ENCODE measurements at places on chromosomes 5 and 9.

GRCh38 chr5:78699552-78700153, 51.1 kb upstream of the LHFPL2 start:
- no peak for DNase-seq

DNA sequence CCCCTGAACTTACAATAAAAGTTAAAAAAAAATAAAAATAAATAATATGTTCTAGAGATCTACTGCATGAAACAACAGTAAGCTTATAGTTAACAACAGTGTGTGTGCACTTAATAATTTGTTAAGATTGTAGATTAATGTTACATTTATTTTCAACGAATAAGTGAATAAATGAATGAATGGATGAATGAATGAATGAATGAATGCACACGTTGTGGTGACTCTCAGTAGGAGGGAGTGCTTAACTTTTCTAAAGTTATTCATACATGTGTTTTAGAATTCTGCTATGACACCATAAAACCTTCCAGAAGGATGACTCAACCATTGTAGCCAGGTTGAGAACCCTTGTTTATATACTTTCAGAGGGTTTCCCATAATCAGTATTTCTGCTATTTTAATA, 1269.4 kb upstream of the CDH6 start:
- no peak for DNase-seq

GRCh38 chr5:33010846-33011245, 299.7 kb downstream of the NPR3 start:
- DNase-seq: no peak

GRCh38 chr9:128457207-128457606, 1.4 kb downstream of the ODF2 start:
- DNase-seq: no peak

GRCh38 chr5:157972579-157972978, 113.6 kb upstream of the CLINT1 start:
- no peak for DNase-seq

GRCh38 chr5:83925955-83926337, 205.3 kb upstream of the HAPLN1 start:
- DNase-seq: no peak

DNA sequence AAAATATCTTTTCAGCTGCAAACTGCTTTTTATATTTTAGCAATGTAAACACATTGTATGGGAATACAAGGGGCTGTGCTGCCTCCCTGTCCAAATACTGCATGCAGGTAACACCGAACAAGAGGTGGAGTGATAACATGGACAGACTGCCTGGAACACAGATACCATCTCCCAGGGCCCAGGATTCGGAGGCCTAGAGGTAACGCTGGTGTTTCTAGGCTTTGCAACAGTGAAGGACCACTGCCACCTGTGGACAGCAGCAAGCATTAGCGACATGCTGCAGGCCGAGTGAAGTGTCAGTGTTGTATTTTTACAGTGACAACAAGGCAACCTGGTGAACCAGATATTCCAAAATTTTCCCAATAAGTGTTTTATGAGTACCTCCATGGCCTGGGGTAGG, 379.1 kb downstream of the DMRT2 start:
- DNase-seq: no peak

DNA sequence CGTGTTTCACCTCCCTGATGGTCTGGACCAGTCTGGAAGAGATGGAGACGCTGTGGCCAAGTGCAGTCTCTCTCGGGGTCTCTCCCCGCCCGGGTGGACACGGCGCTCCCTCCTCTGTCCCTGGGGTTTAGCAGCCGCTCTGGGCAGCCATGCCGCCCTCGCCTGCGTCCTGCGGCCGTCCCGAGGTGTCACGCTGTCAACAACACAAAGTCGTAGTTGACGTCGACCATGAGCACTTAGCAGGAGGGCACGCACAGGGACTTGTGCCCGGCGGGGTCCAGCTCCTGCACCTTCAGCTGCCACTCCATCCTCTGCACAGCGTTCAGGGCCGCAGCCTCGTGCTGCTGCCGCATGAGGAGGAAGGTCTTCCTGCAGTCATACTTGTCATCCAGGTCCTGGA, 368.9 kb downstream of the CDH9 start:
- no peak for DNase-seq

GRCh38 chr5:149666212-149666852, 63.8 kb upstream of the PPARGC1B start:
- DNase-seq: no peak

DNA sequence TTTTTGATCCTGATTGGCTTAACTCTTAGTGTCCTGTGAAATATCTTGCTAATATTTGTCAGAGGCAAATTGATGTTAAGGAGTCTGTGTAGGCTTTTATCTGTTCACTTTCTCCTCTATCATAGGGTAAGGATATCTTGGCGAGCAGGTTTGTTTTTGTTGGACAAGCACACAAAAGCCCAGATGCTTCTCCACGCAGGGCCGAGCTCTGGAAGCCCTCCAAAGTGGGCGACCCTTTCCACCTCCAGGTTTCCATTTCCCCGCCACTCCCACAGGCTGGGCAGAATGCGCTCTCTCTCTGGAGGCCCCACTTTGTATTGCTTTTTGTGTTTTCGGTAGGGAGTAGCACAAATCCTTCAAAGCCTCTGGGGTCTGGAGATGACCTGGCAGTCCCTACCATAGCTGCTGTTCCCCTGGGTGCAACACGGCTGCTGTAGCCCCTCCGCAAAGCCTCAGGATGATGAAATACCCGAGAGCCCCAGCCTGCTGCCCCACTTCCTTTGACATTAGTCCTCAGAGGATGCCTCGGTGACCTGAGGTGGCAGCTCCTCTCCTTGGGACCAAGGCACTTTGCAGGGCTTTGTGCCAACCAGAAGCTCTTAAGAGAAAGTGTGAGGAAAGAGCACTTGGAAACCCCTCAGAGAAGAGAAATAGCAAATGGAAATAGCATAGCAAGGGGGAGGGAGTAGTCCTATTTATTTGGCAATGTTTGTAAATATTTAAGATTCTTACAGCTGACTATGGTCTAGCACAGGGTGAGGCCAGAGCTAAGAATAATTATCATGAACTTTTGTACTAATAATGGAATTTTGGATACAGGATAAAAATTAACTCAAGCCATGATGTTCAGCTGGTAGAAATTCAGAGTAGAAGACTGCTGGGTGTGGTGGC, 122.8 kb downstream of the ARHGEF28 start:
- no peak for DNase-seq

DNA sequence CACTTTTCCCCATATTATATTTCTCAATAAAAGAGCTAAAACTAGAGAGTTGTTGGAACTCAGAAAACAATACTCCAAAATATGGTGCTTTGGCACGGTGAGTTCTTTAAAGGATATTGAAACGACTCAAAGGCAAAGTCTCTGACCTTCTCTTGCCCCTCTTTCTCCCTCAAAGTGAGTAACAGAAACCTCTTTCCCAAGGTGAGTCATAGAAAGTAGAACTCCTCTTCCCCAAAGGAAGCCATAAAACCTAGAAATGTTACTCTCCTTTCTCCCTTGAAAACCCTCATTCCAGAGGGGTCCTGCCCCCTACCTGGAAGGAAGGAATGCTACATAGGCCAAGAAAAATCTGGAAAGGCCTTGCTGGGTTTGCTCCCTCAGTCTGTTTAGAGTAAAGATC, 47.5 kb downstream of the RAPGEF6 start:
- DNase-seq: no peak

DNA sequence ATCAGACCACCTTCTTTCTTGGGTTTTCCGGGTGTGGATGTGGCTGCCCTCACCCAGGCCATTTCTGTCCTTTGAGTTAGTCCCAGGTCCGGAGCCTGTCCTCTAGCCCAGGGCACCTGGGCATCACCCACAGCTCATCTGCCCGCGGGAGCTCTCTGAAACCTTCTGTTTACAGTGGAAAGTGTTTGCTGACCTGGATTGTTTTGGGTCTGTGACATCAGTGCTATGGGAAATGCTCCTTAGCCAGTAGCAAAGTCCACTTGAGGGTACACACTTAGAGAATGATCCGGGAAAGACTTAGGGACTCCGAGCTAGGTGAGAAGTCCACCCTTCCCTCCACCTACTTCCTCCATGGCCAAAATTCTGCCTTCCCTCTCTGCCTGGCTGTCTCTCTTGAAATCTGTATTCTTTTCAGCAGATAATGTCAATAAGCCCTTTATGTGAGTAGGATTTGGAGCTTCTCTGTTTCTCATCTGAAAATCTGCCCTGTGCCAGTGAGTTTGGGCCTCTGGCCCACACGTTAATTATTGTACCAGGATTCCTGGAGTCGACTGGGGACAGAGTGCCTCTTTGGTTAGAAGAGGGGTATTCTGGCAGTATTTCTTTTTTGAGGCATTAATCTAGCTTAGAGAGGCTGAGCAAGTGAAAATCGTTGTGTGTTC, 19.9 kb downstream of the ABLIM3 start:
- no peak for DNase-seq

- DNase-seq: no peak
Measured at GRCh38 chr5:5524327-5524726, 101.8 kb downstream of the ICE1 start.

GRCh38 chr5:81556809-81557208, 162.9 kb upstream of the ACOT12 start:
- DNase-seq: no peak

DNA sequence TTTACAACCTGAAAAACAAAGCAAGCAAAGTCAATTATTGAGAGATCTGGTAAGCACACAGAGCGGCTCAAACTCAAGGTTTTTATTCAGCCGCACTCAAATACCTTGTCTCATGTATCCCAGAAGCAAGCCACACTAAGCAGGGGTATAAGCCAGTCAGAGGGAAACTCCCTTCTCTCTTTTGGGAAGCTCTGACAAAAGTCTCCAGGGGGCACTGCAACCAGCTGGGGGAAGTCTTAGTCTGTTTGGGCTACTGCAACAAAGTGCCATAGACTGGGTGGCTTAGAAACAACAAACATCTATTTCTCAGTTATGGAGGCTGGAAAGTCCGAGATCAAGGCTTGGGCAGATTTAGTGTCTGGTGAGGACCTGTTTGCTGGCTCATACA, 246.0 kb downstream of the ENC1 start:
- no peak for DNase-seq

DNA sequence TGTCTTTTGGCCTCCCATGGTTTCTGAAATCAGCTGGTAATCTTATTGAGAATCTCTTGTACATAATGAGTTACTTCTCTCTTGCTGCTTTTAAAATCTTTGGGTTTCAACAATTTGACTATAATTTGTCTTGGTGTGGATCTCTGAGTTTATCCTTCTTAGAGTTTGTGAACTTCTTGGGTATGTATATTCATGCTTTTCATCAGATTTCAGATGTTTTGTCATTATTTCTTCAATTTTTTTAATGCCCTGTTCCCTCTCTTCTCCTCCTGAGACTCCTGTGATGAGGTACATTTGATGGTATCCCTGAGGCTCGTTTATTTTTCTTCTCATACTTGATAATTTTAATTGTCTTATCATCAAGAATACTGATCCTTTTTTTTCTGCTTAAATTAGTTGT, 2.2 kb upstream of the CCL21 start:
- DNase-seq: no peak

DNA sequence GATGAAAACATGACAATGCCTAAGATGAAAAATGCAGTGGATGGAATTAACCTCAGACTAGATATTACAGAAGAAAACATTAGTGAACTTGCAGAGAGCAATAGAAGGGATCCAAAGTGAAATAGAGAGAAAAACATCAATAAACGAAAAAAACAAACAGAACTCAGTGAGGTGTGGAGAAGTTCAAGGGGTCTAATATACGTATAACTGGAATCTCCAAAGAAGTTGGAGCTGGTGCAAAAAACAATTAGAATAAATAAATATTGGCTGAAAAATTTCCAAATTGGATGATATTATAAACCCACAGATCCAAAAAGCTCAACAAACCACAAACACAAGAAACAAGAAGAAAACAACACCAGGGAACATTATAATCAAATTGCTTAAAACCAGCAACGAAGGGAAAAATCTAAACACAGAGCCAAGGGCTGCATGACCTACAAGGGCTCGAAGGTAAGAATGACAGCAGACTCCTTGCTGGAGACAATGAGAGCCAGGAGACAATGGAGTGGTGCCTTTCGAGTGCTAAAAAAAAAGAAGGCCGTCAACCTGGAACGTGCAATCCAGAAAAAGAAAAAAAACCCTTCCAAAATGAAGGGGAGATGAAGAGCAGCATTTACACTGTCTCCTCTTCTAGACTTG, 11.8 kb downstream of the FAM163B start:
- no peak for DNase-seq

DNA sequence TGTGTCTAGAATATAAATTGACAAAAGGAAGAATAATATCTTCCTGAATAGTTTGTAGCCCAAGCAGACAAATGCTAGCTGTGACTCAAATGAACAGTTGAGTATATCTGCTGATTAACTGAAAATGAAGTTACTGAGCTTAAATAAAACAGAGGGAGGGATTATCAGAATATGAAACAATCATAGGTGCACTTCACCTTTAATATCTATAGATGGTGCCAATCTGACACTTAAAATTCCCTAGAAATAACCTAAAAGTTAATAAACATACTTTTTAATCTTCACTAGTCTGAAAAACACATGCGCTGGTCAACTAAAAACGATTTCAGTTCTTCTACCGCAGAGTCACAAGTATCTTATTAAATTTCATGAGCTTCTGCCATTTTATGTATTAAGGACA, 280.8 kb upstream of the RASA1 start:
- no peak for DNase-seq

DNA sequence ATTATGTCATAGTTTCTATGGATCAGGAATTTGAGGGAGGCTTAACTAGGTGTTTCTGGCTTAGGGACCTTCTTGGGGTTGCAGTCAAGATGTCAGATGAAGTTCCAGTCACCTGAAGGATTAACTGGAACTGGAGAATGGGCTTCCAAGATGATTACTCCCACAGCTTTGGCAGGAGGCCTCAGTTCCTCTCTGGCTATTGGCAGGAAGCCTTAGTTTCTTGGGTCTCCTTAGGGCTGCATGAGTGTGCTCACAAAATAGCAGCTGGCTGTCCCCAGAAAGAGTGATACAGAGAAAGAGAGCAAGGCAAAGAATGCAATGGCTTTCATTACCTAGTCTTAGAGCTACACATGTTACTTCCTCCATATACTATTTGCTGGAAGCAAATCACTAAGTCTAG, 138.1 kb upstream of the TLE4 start:
- no peak for DNase-seq

DNA sequence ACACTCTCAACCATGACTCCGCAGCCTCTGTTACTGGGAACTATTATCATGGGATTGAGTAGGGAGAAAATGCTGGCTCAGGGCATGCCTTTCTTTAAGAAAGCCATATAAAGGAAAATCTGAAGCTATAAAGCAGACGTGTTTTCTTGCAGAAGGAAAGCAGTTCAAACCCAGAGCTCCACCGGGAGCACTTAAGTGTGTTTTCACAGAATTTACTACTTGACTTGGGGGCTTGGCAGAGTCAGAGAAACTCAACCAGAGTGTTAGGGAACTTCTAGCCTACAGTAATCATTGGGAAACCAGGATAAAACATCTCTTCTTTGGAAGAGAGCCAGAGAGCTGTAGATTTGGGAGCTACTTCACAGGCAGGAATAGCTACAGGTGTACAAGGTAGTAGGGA, 283.4 kb upstream of the ADRA1B start:
- no peak for DNase-seq

- DNase-seq: no peak
Measured at GRCh38 chr5:133993185-133993936, 11.4 kb downstream of the VDAC1 start.

GRCh38 chr5:87069974-87070608, 197.6 kb upstream of the RASA1 start:
- no peak for DNase-seq
